Epithelial cell of prostate (primary cell): ENCODE measurements at places on chromosomes 6 and 20.

DNA sequence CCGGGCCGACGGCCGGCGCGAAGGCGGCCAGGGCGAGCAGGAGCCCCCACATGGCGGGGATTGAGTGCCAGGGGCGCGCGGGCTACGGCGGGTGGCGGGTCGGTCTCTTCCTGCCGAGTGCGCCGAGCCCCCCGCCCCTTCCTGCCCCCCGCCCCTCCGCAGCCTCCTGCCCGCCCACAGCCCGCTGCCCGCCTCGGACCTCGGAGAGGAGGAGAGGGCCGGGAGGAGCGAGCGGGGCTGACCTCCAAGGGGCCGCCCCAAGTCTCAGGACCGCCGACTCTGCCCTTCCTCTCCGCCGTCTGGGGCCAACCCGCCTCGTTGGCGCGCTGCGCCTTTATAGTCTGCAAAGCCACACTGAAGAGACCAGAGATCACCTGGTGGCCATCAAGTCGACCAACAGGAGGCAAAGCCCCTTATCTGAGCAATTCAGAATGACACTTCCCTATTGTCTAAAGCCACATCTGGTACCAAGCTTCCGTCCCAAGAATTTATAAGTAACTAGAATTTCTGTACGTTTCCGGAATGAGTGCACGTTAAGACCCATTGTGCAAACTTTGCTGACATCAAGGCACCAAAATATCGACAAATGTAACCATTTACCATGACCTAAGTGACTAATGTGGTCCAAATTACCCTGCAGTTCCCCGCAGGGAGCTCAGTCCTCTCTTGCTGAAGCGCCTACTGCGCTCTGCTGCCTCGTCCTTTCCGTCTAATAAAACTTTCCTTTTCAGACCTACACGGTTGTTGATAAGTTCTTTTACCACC lies at the start of gene CPXM1:
CPXM1 (minus strand) TSS at position 107 of the 765 bp plus-strand sequence; CDS start at position 52, 55 bp downstream.
- DNase-seq, result no peak

- DNase-seq, result no peak
These were observed 60.9 kb downstream of the MCHR2 start for GRCh38 chr6:99933129-99933528.

- DNase-seq, result no peak
These were observed 102.3 kb downstream of the DST start for GRCh38 chr6:56540232-56541029.

DNA sequence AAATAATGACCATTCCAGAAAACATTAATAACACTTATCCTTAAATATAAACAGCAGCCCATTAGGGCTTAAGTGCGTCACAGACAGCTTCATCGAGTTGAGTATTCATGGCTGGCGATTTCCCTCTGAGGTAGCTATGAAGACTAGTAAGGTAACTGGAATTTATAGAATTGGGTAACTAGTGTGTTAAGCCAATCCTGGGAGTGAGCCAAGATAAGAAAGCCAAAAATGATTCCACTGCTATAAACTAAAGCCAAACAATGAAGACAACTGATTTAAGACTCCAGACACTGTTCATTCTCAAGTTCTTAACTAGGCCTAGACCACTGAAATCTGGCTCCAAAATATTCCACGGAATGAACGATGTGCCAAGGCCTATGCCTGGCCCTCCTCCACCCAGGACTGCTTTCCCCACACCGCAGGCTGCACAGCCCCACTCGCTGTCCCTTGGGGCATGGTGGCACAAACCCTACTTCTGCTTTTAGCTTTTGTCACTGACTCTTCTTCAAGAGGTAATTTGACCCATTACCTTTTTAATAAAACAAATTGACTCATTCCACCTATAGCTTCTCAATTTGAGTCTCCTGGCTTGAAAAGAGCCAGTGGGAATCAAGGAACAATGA lies 66.0 kb downstream of the BLOC1S5 start:
- DNase-seq, result no peak

DNA sequence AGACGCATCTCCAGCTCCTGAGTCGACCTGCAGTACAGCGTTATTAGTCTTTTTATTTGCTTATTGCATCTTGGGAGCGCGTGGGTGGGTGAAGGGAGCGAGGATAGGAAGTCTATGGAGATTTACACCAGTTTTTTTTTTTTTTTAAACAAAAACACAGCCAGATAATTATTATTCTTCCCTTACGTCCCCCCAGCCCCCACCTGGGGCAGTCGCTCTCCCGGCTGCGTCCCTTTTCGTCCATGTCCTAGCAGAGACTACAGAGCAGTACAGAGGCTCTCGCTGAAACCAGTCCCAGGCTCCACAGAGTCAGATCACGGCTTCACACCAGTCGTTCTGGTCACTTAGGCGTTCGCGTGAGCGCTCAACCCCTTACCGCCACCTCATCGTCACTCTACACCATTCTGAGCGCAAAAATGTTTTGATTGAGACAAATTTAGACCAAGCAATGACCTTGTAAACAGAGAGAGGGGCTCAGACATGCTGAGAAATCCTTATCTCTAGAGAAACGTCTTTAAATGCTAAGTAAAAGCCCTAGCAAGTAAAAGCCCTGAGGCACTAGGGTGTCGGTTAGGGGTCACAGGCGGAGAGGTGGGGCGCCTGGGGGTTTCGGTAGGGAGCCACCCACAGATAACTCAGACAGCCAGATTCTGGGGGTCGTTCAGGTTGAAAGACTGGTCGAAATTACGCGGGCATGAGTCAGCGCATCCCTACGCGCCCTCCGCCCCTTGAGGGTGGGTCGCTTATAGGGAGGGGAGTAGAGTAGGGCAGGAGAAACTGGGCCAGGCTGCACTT lies 975 bp upstream of the PPT2 start:
- no peak for DNase-seq

DNA sequence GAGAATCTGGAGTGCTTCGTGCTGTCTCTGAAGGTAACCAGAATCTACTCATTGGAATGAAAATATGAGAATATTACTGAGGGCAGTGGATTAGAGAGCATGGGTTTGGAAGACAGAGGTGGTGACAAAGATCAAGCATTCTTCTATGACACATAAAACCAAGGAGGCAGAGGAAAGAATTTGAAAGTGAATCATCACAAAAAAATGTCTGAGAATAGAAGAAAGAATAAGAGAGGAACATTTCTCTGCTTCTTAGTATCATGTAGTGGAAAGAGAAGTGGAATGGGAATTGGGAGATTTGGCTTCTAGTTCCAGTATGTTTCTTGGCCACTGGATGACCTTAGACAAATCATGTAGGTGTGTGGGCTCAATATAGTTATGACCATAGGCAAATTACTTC lies 474.0 kb downstream of the TFAP2B start:
- no peak for DNase-seq

- DNase-seq, result no peak
These were observed 168.4 kb downstream of the EYS start for GRCh38 chr6:65538644-65539043.

- DNase-seq, result no peak
These were observed 46.2 kb upstream of the BCLAF1 start for GRCh38 chr6:136335736-136336363.

GRCh38 chr20:13322621-13323020 lies 101.5 kb downstream of the ISM1 start:
- DNase-seq, result no peak

DNA sequence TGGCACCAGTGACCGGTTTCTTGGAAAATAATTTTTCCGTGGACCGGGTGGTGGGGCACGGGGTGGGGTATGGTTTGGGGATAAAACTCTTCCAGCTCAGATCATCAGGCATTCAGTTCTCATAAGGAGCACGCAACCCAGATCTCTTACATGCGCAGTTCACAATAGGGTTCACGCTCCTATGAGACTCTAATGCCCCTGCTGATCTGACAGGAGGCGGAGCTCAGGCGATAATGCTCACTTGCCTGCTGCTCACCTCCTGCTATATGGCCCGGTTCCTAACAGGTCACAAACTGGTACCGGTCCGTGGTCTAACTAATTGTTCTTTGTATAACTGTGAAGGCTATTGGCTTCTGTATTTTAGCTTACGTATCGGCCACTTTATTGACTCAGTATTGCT lies 51.7 kb downstream of the VSTM2L start:
- no peak for DNase-seq

DNA sequence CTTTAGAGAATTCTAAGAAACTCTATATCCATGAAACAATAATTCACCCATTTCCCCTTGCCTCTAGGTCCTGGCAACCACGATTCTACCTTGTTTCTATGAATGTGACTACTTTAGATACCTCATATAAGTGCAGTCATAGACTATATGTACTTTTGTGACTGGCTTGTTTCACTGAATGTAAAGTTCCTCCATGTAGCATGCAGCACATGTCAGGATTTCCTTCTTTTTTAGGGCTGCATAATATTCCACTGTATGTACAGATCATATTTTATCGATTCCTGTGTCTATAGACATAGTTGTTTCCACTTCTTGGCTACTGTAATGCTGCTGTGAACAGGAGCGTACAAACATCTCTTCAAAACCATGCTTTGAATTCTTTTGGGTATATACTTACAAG lies 11.7 kb downstream of the EEF1E1 start:
- no peak for DNase-seq

GRCh38 chr6:152296648-152297376 lies 340.4 kb downstream of the SYNE1 start:
- DNase-seq, result no peak
